ENCODE measurements at places on chromosomes 5 and 9.
A peak's percentile ranks its signal among the peaks of the same experiment; 100 is the strongest.

DNA sequence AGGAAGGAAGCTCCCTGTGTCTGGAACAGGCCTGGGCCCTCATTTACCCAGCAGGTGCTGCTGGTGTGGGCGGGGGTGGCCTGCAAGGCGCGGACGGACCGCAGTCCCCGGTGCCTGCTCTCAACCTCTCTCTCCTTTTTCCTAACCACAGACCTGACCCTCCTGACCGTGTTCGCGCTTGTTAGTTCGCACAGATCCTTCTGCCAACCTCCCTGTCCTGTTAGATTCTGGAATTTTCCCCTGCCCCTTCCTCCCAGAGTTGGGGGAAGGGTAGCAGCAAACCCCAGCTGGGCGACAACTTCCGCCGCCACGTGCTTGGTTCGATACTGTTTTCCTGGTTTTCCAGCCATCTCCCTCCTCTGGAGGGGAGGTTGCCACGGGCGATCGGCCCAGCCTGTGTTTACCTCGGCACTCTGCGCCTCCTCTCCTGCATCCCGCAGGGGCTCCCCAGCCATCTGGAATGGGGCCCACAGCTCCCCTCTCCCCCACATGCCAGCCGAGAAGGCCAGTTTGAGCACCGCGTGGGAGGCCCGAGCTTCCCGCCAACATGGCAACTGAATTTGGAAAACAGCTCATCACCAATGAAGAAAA lies 70.8 kb upstream of the UNC5A start:
- DNase-seq = no peak

DNA sequence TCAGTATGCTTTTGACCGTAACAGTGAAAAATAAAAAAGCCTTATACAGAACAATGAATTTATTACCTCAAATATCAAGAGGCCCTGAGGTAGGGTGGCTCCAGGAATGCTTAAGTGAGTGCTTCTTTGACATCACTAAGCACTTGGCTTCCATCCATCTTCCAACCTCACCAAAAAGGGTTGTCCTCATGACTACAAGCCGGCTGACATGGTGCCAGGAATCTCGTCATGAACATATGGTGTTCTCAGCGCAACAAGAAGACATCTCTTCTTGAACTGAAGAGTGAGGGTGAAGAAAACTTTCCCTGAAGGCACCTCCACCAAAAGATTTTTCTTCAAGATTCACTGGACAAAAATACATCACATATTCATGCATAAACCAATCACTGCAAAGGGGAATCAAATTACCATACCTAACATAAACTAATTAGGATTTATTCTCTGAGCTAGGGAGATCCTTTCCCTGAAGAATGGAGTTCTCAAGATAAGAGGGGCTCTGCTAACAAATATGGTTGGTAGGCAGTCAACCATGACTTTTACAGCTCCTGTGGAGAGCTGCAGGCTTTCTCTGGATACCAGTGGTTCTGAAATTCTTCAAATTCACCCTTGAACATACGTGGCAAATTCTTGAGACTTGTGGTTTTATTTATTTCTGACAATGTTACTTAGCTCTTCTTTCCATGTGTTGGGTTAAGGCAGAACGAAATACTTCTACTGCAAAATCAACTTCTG lies 49.5 kb downstream of the AGXT2 start:
- no peak for DNase-seq

- no peak for DNase-seq
These were observed 7.3 kb upstream of the RXRA start for GRCh38 chr9:134318941-134319305.

DNA sequence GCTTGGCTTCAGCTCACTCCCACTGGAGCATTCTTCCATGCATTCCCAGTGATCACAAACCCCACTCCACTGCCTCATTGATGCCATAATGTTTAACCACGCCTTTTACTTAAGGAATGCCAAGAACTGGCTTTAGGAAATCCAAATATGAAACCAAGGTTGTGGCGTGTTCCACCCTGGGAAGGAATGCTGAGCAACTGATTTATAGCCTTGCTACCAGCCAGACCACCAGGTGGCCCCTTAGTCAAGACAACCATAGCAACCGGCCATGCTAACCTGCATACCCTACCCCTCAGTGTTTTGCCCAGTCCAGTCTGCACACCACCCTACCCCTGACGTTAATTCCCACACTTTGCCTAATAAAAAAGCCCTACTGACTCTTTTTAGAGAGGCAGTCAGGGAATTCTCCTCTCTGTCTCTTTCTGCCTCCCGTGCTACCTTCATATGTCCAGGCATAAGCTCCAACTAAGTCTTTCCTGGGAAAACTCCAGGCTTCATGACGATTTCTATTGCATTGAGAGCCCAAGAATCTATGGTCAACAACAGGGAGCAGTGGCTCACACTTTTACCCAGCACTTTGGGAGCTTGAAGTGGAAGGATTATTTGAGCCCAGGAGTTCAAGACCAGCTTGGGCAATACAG lies 27.0 kb upstream of the PRRC2B start:
- DNase-seq = no peak

DNA sequence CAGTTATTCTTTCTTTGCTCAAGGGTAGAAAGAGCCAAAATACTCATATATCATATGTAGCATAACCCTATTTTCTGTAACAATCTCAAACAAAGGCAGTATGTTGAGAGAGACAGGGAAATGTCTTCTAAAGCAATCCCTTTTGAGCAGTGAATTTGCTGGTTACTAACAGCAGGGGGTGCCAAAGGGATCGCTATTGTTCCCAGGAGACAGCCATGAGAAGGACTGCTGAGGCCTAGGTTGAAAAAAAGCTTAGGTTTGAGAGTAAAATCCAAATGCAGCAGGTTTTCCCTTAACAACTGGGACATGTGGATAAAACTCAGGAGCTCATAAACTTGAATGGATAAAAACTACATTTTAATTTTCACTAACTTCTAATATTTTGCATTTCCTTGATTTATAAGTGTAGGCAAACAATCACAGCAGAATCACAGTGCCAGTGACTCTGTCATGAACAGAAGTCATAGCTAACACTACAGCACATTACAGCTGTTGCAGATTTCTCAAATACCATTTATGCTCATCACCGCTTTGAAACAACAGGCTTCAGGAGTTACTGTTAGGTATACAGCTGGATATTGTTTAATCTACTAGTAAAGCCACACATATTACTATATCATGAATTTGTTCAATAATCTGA lies 148.4 kb downstream of the MAPKAP1 start:
- DNase-seq = peak; percentile 46

DNA sequence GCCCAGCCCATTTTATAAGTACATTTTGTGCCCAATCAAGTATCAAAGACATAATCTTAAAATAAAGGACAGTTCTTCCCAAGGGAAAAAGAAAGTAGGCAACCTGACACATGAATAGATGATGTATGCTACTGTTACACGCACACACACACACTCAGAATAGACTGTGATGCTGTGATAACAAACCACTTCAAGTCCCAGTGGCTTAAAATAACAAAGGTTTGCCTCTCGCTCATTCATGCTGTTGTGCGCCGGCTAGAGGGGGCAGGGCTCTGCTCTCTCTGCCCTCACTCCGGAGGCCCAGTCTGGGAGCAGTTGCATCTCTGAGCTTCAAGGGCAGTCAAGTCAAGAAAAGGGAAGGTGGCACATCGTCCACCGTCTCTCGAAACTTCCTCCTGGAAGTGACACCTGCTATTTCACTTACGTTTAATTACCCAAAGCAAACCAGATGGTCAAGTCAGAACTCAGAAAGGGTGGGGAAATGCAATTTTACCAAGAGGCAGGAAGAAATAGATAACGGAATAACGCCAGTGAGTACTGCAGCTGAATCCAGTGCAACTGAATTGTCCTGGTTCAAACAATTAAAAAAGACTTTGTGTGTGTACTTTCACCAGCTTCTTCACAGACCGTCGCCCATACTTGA lies 43.3 kb downstream of the ANKRD33B start:
- no peak for DNase-seq

- no peak for DNase-seq
These were observed 370.9 kb downstream of the PLK2 start for GRCh38 chr5:58088941-58089340.

DNA sequence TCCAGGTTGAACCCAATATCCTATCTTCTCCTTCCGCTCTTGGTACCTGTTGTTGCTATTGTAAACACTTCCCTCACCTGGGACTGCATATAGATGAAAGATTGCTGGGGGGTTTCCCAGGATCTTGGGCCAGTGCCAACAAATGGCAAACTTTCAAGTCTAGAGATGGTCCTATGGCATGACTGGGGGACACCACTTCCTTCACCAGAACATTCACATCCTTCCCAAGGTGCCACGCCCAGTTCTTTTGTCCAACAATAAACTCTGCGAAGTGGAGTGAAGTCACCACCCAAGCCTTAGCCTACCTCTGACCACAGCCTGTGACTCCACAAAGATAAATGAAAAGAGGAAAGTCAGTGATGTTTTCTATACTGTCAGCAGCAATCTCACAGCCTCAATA lies 34.4 kb downstream of the DOCK8 start:
- DNase-seq = no peak

GRCh38 chr9:69157751-69158466 lies 16.2 kb upstream of the TJP2 start:
- DNase-seq = no peak

DNA sequence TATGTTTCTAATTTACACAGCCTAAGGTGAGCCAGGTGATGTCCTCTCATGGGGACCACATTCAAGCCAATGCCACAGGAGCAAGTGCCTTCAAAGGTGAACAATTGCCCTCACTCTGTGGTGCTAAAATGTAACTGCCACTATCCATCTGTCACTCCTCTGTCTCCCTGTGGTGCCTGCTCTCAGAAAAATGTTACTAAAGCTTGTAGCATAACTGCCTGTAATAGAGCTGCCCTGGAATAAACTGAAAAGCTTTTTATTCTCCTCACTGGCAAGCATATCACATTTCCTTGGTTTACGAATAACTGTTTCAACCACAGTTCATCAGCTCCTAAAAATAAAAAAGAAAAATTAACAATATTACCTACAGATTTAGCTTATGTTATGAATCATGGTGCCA lies 142.4 kb downstream of the ST8SIA4 start:
- DNase-seq = no peak

Data from uterus (tissue), 4 donors.